ENCODE measurements at places on chromosomes 11 and 22.

GRCh38 chr11:115134926-115135325 lies 369.3 kb downstream of the CADM1 start:
- no peak for DNase-seq

- no peak for DNase-seq
Measured at GRCh38 chr11:117691516-117691915, 105.5 kb downstream of the DSCAML1 start.

GRCh38 chr11:86575927-86576326 lies 96.5 kb downstream of the ME3 start:
- DNase-seq = no peak

- DNase-seq = no peak
Measured at GRCh38 chr11:70590356-70590991, 192.1 kb downstream of the CTTN start.

- DNase-seq = peak; percentile 22
Measured at GRCh38 chr11:67267188-67268080, 1.2 kb downstream of the GRK2 start.

DNA sequence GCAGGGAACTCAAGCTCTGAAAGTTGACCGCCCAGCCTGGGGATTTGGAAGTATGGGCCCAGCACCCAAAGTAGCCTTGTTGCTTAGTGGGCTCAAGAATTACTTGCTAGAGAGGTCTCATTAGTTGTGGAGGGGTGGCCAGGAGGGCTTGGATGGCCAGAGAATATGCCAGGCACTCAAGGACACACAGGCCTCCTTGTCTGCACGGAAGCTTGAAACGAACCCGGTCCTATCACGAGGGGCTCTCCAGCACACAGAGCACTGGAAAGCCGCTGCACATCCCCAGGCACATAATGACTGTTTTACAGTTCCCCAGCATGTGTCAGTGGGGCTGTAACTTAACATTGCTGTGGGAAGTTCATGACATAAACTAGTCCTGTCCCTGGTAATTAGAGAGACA lies 55.9 kb downstream of the NAT10 start:
- DNase-seq = no peak

- no peak for DNase-seq
Measured at GRCh38 chr22:23075525-23076216, 5.4 kb downstream of the GNAZ start.

- DNase-seq = no peak
Measured at GRCh38 chr22:30864441-30865420, 103.8 kb downstream of the MORC2 start.

DNA sequence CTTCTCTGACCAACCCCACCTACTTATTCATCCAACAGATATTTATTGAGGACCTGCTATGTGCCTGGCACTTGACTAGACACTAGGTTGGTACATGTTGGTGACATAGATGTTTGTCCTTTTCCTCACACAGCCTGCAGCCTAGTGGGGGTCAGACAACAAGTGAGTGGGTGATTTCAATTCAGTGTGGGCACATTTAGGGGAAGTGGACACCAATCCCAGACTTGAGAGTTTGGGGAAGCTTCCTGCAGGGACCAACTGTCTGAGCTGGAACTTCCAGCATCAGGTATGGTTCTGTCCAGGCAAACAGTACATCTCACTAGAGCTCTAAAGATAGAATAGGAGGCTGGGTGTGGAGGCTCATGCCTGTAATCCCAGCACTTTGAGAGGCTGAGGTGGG lies 5.8 kb upstream of the BCL9L start:
- DNase-seq = no peak

- DNase-seq = no peak
Measured at GRCh38 chr22:49996518-49997250, 15.9 kb downstream of the IL17REL start.

DNA sequence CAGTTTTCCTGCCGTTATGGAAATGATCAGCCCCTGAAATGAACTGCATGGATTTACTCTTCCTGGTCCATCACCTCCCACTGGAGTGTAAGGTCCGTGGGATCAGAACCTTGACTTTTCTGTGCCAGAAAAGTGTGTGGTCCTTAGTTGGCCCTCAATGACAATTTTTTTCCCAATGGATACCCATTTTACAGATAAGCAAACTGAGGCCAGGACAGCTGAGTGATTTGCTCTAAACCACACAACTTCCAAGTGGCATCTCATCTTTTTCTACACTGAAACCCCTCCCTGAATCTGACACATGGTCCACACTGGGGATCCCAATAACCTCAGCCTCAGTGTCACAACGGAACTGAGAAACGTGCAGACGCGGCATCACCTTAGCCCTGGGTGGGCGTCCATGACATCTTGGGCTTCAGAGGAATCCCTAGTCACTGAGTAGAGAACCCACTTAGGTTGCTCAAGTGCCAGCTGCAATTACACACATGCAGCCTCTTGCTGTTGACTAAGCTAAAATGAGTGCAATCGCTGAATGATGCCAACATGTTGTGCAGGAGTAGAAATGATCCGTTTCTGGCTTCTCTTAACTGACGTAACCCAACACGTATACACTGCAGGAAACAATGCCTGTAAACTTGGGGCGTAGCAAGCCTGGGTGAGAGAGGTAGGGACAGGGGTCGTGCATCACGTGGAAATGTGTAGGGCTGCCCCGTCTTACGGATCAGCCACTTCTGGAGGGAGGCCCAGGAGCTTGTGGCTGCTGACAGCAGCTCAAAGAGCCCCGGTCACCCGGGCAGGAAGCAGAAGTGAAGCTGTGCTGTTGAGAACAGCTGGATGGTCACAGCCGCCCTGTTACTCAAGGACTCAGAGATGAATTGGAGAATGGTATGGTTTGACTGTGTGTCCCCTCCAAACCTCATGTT lies 136.3 kb downstream of the SHANK2 start:
- DNase-seq = no peak

DNA sequence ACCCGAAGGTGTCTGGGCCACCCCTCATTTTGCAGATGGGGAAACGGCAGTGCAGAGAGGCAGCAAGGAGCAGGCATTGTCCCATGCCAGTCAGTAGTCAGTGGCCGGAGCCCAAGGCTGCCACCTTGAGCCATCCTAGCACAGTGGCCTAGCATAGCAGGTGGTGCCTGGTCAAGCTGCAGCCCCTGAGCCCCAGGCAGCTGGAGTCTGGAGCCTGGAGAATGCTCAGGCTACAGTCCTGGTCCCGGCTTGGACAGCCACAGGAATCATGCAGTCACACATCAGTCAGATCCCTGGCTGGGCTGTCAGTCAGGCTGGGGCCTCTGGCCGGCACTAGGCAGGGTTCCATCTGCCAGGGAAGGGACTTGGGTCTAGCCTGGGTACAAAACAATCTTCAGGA lies 18.6 kb downstream of the KCNC1 start:
- no peak for DNase-seq

DNA sequence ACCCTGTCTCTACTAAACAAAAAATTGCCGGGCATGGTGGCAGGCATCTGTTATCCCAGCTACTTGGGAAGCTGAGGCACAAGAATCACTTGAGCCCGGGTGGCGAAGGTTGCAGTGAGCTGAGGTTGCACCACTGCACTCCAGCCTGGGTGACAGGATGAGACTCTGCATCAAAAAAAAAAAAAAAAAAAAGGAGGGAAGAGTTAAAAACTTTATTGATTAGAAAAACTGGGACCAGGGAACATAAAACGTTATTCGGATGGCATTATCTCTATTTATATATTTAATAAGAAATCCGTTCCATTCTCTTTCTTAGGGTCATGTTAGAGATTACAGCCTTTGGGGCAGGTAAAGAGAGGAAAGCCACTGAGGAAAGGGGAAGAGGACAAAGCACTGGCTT lies 197.5 kb downstream of the BCR start:
- no peak for DNase-seq

GRCh38 chr11:45365961-45366618 lies 79.9 kb upstream of the SYT13 start:
- no peak for DNase-seq

GRCh38 chr22:22068657-22069056 lies 86.1 kb upstream of the TOP3B start:
- DNase-seq = no peak

DNA sequence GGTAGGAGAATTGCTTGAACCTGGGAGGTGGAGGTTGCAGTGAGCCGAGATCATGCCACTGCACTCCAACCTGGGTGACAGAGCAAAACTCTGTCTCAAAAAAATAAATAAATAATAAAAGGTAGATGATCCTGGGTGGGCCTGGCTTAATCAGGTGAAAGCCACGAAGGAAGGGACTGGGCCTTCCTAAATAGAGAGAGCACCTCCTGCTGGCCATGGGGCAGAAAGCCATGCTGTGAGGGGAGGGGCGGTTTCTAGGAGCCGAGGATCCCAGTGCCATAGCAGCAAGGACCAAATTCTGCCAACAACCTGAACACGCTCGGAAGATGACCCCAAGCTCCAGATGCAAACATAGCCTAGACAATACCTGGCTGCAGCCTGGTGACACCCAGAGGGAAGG lies 24.5 kb upstream of the DGKZ start:
- DNase-seq = no peak

GRCh38 chr11:126716456-126717083 lies 284.0 kb downstream of the KIRREL3 start:
- DNase-seq = no peak

DNA sequence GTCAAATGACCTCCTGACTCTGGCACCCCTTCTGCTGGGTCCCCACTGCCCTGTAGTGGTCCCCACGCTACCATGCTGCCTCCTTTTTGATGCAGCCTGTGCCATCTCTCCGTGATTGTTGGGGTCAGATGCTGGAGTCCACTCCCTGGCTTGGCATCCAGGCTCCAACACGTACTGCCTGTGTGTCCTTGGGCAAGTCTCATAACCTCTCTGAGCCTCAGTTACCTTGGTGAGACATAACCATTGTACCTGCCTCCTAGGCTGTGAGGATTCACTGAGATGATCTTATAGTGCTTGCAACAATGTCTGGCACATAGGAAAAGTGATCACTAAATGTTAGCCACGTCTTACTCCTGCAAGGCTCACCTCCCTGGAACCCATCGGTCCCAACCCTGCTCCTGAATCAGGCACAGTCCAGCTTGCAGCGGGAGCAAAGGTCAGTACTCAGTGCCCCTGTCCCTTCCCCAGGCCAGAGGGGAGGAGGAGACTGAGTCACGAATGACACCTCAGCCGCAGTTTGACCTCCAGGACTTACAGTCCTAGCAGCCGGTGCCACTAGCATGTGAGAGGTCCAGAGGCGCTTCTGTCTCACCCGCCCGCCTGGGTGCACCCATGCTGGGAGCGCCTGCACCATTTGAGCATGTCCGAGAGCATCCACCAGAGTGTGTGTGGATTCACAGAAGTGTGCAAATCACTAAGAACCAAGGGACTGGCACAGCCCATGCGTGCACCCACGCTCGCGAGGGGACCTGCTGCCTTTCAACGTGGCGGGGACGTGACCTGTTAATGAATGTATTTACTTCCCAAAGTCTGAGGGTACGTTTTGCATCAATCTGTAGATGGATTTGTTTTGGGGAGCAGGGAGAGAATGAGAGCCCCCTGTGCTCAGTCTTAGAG lies 3.0 kb upstream of the APOA4 start:
- no peak for DNase-seq

- DNase-seq = no peak
Measured at GRCh38 chr11:70733327-70734325, 335.3 kb downstream of the CTTN start.

DNA sequence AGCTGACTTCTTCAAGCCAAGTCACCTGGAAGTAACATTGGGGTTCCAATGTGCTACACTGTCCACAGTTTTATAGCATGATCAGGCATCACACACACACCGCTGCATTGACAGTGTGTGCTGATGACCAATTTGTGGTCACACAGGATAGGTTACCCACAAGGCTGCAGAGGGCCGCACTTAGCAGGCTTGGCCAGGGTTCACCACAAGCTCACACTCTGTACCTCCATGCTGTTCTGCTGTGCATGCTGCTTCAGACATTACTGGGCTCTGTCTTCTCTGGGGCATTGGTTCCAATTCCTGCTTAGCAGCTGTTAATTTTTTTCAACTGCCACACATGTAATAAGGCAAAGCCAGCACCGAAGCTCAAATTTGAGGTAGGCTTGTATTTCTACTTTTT lies 11.0 kb upstream of the NRIP3 start:
- no peak for DNase-seq

GRCh38 chr11:3906166-3906565 lies 50.7 kb downstream of the STIM1 start:
- no peak for DNase-seq

DNA sequence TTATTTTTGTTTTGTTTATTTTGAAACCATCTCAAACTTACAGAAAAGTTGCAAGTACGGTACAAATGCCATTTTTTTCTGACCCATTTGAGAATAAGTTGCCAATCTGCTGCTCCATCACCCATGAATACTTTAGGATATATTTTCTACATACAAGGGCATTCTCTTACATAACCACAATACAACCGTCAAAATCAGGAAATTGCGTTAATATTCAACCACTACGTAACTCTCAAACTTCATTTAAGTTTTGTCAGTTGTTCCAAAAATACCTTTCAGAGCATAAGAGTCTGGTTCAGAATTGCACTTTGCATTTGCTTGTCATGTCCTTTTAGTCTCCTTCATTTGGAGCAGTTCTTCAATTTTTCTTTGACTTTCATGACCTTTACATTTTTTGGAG lies 194.3 kb upstream of the BDNF start:
- DNase-seq = no peak

DNA sequence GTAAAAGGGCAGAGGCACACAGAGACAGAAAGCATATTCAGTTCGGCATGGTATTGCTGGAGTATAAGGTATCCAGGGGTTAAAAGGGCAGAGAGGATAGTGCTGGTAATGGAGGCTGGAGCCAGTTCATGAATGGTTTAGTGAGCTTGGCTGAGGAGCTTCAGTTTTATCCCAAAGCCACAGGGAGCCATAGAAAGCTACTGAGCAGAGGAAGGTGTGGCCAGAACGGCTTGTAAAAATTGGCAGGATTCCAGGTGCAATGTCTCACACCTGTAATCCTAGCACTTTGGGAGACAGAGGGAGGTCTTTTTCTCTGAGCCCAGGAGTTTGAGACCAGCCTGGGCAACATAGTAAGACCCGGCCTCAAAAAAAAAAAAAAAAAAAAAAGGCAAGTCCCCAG lies 186.1 kb downstream of the MYO18B start:
- DNase-seq = no peak

DNA sequence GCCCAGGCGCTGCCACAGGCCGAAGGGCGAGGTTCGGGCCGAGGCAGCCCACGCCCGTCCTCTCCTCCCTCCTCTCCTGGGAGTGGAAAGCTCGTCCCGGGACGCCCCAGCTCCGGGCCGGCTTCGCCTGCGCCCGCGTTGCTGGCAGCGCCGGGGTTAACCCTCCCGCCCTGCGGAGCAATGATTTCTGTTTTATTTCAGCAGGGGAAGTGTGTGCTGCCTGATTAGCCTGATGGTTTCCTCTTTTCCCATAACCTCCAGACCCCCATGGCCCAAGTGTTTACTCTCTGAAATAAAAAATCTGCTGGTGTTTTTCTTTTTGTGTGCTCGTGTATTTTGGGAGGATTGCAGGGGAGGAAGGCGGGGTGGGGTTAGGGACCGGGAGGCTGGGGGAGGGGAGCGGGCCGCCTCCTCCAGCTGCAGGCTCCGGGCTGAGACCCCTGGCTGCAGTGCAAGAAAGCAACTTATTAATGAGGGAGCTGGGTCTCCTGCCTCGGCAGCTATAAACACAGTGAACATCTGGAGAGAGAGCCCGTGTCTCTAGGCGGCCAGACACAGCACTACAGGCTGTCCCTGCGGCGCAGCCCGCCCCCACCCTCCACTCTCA lies 38.6 kb downstream of the ETS1 start:
- DNase-seq = peak; percentile 72
